ENCODE measurements at places on chromosomes 1 and 21. TPM values are rescaled to one million over a fixed set of nuclear protein-coding genes. Genes with fewer than 3 reads are reported as not detected.

Gene KIF21B
- 2.9 TPM for polyA plus RNA-seq

Gene ZNF644
- 59.9 TPM for polyA plus RNA-seq

Gene BRINP2
- polyA plus RNA-seq: 0.23 TPM

Gene OPRD1
- 0.43 TPM for polyA plus RNA-seq

Gene TNNT2
- 66.1 TPM for polyA plus RNA-seq

Gene RCC2
- 103 TPM for polyA plus RNA-seq

- DNase-seq: no peak
Observed at GRCh38 chr1:36829066-36829465, 205.2 kb downstream of the GRIK3 start.

- no peak for DNase-seq
Observed at GRCh38 chr1:203188686-203189232, 2.3 kb upstream of the CHI3L1 start.

DNA sequence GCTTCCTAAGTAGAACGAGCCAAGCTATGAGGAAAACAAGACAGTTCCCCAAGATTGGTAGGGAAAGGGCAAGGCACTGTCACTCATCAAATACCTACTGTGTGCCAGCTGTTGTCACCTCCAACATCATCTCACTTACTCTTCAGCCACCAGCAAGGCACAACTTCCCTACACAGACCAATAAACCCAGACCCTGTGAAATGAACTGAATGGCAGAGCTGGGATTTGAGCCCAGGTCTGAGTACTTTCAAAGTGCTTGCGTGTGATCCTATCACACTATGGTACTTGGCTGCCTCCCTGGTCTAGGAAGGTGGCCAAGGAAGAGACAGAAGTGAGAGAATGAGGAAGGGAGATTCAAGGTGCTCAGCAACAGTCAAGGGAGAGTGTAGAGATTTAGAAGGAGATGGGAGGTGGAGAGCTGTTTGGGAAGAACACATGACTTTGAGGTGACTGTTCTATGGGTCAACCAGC is 16.7 kb upstream of the TRIM63 start:
- no peak for DNase-seq

- no peak for DNase-seq
Observed at GRCh38 chr21:41560661-41561158, 52.8 kb upstream of the TMPRSS2 start.

- no peak for DNase-seq
Observed at GRCh38 chr1:168396940-168397684, 116.4 kb downstream of the TBX19 start.

DNA sequence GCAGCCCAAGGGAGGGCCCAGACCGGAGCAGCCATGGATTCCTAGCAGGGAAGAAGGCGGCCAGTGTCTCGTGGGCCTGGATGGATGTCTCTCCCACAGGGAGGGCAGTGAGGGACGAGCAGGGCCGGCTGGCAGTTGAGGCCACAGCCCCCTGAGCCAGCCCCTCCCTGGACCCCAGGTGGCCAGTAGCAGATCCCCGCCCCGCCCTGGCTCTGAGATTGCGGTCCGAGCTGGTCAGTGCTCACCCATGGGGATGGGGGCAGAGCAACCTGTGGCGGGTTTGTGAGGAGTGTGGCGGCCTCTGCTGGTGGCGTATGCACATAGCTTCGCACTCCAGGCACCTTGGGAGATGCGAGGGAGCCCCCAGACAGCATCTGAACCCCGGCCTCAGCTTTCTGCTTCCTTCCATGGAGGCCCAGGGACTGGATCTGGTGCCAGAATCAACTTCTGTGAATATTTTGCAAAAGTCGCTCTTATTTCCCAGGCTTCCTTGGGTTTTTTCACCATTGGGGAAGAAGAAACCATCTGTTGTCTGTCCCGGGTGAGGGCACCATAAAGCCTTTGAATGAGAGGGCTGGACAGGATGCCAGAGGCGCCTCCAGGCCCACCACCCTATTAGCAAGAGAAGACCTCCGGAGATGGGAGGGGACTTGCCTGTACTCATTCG is 8.4 kb upstream of the KCNN3 start:
- no peak for DNase-seq

DNA sequence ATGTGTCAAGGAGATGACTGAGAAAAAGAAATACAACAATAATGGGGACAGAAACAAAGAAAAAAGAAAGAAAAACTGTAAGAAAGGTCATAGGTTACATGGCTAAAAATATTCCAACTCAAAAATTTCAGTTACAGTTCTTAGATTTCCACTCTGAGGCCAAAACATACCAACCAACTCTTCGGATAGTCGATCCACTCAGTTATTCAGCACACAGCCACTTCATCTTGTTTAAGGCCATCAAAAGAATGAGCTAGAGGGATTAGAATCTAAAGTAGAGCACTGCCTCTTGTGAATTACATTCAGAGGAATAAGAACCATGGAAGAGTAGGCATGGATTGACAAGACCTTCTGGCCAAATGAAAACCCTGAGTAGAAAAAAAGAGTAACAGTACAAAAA is 277.0 kb downstream of the MRPL39 start:
- DNase-seq: no peak

DNA sequence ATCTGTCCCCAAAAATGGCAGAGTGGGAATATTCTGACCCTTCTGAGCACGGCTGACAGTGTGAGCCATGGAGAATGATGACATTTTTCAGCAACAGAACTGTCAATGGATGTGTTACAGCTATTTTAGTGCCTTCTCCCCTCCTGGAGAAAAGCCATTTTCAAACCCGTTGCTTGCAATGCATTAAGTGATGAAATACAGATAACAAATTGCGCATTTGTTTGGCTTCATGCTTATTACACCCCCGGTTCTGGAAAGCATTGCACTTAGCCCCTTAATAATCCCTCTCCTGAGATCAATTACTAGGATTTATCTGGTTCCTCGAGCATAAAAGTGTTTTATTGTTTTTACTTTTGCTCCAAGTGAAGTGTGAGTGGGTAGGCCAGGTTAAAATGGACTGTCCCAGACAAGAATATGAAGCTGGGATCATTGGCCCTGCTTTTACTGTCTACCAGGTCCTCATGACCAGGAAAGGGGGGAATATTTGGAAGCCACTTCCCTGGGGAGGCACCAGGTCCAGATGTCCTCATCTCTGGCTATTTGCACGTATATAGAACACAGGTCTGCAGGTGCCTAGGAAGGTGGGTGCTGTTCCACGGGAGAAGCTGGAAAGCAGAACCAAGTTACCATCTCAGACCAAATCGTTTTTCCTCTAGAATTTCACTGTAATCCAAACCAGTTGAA is 37.5 kb upstream of the HHAT start:
- no peak for DNase-seq

DNA sequence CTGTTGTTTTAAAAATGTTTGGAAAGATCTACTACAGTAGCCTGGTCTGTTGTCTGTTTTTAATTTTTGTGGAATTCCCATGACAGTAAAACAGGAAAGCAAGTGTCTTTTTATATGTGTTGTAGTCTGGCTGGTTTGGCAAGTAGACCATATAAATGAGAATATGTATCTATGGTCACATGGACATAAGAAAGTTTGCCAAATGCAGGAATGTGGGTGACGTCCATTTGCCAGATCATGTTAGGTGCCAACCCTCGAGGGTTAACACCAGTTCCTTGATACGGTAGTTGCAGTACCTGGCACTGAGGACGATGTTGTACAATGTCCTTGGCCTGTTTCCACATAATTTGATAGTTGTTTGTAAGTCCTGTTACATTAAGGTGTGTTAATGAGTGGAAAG is 6.2 kb downstream of the DAP3 start:
- no peak for DNase-seq

DNA sequence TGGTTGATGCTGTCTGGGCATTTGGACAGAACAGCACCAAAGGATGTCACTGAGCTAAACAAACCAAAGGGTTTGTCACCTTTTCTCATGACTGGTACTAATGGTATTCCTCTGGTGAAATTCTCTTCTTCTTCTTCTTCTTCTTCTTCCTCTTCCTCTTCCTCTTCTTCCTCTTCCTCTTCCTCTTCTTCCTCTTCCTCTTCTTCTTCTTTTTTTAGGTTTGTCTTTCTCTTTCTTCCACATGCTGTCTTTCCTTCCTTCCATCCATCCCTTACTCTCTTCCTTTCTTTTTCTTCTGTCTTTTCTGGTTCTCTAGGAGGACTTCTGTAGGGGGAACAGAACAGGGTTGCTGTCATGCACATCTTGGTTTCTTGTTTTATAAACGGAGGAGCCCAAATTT is 9.3 kb upstream of the IGFN1 start:
- DNase-seq: no peak

DNA sequence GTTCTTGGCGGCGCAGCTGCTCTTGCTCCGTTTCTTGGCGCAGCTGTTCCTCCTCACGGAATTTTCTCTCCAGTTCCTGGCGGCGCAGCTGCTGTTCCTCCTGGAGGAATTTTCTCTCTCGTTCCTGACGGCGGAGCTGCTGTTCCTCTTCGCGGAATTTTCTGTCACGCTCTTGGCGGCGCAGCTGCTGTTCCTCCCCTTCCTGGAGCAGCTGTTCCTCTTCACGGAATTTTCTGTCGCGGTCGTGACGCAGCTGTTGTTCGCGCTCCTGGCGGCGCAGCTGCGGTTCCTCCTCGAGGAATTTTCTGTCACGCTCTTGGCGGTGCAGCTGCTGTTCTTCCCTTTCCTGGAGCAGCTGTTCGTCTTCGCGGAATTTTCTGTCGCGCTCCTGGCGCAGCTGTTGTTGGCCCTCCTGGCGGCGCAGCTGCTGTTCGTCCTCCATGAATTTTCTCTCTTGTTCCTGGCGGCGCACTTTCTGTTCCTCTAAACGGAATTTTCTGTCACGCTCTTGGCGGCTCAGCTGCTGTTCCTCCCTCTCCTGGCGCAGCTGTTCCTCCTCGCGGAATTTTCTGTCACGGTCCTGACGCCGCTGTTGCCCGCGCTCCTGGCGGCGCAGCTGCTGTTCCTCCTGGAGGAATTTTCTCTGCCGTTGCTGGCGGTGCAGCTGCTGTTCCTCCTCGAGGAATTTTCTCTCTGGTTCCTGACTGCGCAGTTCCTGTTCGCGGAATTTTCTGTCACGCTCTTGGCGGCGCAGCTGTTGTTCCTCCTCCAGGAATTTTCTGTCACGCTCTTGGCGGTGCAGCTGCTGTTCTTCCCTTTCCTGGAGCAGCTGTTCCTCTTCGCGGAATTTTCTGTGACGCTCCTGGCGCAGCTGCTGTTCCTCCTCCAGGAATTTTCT is 7.0 kb downstream of the TCHH start:
- DNase-seq: peak; percentile 20

DNA sequence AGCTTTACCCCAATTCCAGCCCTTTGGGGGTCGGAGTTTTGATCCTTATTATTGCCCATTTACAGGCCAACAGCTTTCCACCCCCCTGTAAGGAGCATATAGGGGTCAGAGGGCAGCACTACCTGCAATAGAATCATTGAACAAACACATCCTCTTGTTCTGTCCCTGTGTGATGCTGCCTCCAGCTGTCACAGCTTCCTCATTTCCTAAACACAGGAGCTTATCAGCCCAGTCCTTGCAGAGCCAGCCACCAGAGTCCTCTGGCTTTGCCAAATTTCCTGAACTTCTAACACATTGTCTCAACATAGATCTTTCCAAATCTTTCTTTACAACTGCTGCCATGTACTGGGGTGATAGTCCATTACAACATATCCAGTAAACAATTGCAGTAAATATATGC is 32.8 kb upstream of the PTBP2 start:
- no peak for DNase-seq

DNA sequence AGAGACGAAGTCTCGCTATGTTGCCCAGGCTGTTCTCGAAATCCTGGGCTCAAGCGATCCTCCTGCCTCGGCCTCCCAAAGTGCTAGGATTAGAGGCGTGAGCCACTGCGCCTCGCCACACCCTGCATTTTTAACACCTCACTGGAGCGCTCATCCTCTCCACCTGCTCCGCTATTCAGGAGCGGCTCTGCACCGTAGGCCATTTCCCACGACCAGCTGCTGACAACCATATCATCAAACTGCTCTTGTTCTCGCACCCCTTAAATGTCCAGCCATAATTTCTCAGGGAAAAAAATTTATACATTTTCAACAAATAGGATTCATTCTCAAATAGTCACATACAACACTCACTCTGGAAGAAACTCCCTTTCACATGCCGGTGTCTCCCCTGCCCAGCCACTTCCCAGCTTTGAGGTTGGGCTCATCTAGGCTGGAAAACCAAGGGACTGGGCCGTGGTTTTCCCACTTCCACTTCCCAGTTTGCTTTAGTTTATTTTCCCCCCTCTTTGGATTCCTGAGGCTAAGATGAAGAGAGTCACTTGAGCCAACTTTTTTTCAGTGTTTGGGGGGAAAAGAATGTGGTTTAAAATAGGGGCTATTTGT is 639 bp upstream of the IPO9 start:
- DNase-seq: no peak

GRCh38 chr1:212983482-212983881 is 32.2 kb downstream of the ANGEL2 start:
- no peak for DNase-seq

DNA sequence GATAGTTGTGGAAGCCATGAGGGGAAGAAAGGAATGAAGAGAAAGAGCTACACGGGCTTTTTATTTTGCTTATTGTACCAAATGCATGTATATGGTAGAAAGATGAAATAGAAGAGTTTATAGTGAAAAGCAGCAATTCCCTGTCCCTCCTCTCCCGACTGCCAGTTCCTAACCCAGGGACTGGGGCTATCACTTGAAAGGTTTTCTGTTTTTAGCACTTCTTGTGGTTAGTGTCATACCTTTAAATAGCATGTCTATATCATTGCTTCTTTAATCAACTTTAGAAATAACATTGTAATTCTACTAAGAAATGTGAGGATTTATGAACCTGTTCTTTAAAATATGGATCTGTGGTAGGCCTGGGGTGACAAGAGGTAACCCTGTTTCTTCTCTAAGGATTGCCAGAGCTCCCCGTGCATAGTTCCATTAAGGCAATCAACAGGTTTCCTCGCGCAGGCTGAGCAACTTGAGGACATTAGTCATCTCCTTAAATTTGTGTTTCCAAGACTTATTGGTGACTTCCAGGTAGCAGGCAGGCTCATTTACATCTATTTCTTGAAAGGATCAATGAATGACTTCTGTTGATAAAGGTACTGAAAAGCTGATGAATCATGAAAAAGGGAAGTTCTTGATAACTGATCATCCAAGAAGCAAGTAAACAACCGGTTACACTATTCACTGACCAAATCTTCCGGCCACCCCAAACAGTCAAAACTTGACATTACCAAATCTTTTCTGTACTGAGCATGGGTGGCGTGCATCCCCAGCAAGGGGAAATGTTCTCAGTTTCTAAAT is 37.8 kb upstream of the S1PR1 start:
- DNase-seq: no peak

GRCh38 chr1:36537991-36538390 is 55.3 kb upstream of the CSF3R start:
- DNase-seq: no peak

GRCh38 chr1:109530457-109531087 is 9.1 kb upstream of the GPR61 start:
- no peak for DNase-seq

Measured in renal pelvis (tissue), 12 donors.